ENCODE measurements at places on chromosomes 1 and 21. TPM values are rescaled to one million over a fixed set of nuclear protein-coding genes. Genes with fewer than 3 reads are reported as not detected.

OR10X1 gene
- not detected for total RNA-seq

- DNase-seq = no peak
These were observed 42.8 kb downstream of the SMG7 start for GRCh38 chr1:183515002-183515689.

GRCh38 chr1:230243146-230243545 lies 176.1 kb downstream of the GALNT2 start:
- DNase-seq = no peak

DNA sequence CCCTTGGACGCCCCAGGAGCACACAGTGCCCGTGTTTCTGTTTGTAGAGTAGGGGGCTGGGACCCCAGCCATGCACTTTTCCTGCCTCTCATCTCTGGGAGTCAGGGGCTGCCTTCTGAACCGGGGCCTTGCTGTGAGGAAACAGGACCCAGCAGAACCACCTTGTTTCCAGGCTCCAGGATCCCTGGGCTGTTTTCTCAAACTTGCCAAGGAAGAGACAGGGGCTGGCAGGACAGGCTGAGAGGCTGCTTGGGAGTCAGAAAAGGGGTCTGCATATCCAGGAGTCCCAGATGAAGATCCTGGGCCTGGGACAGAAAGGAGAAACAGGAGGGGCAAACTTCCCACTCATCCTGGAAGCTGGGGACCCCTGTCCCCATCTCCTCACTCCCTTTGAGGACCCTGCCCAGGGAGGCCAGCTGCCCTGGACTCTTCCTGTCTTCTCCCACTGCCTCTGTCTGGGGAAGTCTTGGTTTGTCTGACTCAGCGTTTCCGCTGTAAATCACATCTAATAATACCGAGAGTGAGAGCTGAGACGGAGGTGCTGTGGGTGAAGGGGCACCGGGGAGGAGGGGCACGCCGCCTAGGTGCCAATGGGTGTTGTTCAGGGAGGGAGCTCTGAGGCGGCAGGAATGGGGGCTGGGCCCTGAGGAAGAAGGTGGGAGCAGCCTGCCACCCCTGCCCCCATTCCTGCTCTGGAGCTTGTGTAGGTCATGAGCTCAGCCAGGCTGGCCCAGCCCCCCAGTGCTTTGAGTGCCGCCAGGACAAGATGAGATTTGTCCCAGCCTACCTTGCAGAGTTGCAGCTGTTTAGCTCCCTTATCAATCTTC lies 16.7 kb downstream of the POU3F1 start:
- DNase-seq = no peak

DNA sequence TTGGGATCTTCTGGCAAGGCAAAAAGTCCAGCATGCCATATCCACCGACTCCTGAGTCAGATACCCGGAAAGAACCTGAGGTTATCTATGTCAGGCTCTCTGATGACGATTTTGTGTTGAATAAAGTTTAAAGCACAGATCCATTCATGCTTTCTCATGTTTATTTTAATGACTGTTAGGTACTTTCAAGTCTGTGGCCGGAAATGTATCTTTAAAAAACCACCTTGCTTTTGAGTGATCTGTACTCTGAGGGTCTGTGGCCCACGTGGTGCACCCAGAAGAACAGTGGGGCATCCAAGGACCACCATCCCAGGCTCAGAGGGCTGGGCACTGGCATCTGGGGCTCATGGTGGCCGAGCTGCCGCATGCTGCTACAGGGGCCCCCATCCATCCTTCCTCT lies 30.1 kb upstream of the VASH2 start:
- no peak for DNase-seq

PTPN22 gene
- 22.2 TPM for total RNA-seq

DNA sequence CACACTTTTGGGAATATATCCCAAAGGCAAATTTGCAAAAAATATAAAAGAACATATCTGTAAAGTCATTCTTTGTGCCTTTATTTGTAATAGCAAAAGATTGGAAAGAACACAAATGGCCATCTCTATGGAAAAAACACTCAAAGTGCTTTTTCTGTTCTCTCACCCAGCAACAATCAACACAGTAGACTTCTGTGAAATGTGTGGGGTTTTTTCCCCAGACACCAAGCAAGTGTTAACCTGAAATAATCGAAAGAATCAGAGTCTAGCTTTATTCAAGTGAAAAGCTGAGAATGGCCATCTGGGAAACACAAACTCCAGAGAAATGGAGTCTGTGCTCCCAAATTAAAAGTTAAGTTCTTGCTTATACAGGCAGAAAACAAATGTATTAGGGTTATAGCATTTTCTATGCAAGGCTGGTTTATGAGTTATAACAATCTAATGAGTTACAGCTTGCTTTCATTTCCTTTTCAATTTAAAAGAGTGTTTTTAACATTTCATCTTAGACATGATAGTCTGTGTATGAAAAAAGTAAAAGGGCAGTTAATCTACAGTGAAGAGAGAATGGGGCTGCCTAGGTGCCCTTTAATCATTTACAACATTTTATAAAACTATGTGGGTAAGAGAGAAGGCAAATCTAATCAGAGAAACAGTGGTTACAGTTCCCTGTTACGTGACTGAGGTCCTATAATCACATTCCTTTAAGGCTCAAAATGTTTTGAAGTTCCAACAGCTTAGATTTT lies 46.6 kb downstream of the SLC30A7 start:
- DNase-seq = no peak

- DNase-seq = no peak
These were observed 9.3 kb downstream of the MTFR1L start for GRCh38 chr1:25829046-25829445.

All from naive thymus-derived CD4-positive, alpha-beta T cell (primary cell).